Esophagus muscularis mucosa (tissue), 4 donors: ENCODE measurements at places on chromosomes 2 and 18. TPM values are rescaled to one million over a fixed set of nuclear protein-coding genes. Genes with fewer than 3 reads are reported as not detected.

The PDE11A gene
- total RNA-seq, result not detected

The GALNT3 gene
- 2.5 TPM for total RNA-seq

The ZCCHC2 gene
- 24.5 TPM for total RNA-seq

The CABYR gene
- total RNA-seq, result 3.3 TPM

The TCF7L1 gene
- total RNA-seq, result 11.6 TPM

The YPEL5 gene
- 96.0 TPM for total RNA-seq

The SNORC gene
- 2.5 TPM for total RNA-seq

The IGFBP2 gene
- 188 TPM for total RNA-seq

The TUBA4B gene
- total RNA-seq, result not detected

The TXNL4A gene
- total RNA-seq, result 21.6 TPM

The IL1R1 gene
- 55.6 TPM for total RNA-seq

The IDH1 gene
- 27.0 TPM for total RNA-seq

The SPTBN1 gene
- 465 TPM for total RNA-seq

The CKAP2L gene
- total RNA-seq, result 0.91 TPM

The DNER gene
- total RNA-seq, result 4.9 TPM

The EVX2 gene
- 0.11 TPM for total RNA-seq

The ANKRD44 gene
- total RNA-seq, result 41.4 TPM

The METTL5 gene
- total RNA-seq, result 67.4 TPM

The SULT1C4 gene
- 5.2 TPM for total RNA-seq

The GRP gene
- total RNA-seq, result 7.9 TPM

The DLGAP1 gene
- 1.4 TPM for total RNA-seq

The STPG4 gene
- not detected for total RNA-seq

The GALR1 gene
- 0.26 TPM for total RNA-seq

The ACVR1C gene
- total RNA-seq, result not detected

The SKOR2 gene
- total RNA-seq, result not detected

The KIAA2012 gene
- total RNA-seq, result 0.45 TPM

The INHA gene
- 0.75 TPM for total RNA-seq

The C2orf69 gene
- 11.6 TPM for total RNA-seq

The SLC11A1 gene
- 9.3 TPM for total RNA-seq

The ZAP70 gene
- 3.5 TPM for total RNA-seq

The SIX3 gene
- 0.42 TPM for total RNA-seq

The HAAO gene
- 4.7 TPM for total RNA-seq

The LYG1 gene
- total RNA-seq, result not detected

The ITPRIPL1 gene
- 1.2 TPM for total RNA-seq

The ATOH8 gene
- total RNA-seq, result 79.7 TPM

The SCG2 gene
- total RNA-seq, result 4.0 TPM

The HOXD13 gene
- total RNA-seq, result not detected

The CFAP221 gene
- total RNA-seq, result 0.17 TPM

The KCNJ3 gene
- 1.1 TPM for total RNA-seq

The PDCD1 gene
- 0.11 TPM for total RNA-seq
